ENCODE measurements at places on chromosomes 1 and 21.

DNA sequence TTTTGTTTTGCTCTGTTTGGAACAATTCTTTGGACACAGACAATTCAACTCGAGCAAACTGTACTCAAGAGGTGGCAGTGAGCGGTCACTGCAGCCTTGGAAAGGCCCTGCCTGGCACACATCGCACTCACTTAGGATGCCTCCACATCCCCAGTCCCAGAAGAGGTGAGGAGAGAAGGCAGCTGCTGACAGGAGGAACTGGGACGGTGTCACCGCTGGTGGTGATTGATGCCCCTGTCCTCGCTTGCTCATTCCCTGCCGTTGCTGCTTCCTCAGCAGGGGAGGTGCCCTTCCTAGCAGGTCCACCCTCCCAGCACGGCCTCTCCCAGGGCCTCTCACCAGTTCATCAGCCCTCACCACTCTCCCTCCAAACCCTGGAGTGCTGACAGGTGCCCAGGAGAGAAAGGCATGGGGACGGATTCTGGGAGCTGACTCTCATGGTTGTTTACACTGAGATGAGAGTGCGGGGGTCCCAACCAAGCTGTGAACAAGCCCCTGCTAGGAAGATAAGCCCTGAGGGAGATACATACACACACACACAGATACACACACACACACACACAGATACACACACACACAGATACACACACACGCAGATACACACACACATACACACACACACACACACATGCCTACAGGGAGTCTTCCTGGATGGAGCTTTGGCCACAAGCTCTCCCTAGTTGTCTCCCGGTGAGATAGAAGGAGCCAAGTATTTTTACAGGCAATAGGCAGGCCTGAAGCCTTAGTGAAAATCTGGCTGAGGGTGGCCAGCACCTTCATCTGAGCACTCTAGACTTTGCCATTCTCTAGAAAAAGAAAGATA lies 101.1 kb downstream of the CDC7 start:
- no peak for DNase-seq

DNA sequence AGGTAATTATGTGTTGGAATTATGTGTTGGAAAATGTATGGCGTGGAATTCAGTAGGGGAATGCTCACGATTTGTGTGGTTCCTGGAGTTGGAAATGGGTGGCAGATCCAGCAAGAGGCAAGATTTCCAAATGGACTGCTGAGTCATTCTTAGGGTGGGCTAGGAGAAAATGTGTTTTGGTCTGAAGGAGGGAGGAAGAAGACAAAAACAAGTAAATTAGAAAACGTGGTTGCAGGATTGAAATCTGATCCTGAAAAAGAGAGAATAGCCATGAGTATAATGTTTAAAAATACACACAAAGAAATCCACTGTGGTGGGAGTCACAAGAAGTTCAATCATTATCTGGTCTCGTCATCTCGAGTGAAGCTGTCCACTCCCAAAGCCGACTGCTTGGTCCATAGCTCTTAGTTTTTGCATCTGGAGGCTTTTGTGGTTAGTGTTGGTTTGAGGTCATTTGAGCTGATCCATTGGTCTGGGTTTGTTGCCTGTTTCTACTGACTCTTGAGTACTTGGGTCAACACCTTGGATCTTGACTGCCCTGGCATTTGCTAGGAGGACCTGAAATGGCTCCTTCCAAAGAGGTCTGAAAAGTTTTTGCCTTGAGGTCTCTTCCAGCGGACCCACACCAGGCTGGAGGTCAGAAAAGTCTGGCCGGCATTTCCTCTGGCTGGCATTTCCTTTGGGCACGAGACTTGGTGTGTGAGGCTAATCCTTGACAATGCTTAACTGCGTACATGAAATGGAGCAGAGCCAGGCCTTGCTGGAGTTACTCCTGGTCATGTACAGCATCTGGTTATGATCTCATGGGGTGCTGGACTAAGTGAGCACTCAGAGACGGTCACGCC lies 9.2 kb downstream of the MX2 start:
- no peak for DNase-seq

DNA sequence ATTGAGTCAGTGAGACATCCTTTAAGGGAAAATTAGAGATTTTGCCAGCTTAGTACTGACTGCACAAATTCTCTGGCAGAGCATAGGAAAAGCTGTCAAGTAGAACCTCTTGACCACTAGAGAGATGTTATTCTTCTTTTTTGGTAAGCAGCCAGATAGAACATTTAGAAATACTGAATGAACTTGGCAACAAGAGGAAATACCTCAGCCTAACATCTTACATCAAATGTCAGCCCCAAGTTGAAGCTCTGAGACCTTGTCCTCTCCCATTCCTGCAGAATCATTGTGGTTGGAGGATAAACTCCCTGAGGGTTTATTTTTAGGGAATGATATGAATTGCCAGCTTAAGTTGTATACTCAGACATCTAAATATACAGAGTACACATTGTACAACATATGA lies 53.5 kb downstream of the MIGA1 start:
- DNase-seq, result no peak

DNA sequence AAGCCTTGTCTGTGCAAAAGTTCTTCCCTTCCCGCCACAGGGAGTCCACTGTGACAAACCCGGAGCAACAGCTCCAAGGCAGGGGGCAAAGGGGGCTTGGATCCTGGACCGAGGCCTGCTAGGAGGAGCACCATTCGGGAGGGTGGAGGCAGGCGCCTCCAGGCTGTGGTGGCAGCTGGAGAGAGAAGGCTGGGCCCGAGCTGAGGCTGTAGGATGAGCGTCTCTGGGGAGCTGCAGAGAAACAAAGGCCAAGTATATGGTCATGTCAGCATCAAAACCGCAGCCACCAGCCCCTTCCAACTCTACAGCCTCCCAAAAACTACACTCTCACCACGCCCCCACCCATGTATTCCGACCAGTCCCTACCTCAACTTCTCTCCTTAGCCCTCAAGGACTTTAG lies 579 bp downstream of the SH3BP5L start:
- DNase-seq, result no peak

- DNase-seq, result peak; percentile 54
Observed at GRCh38 chr1:234554218-234554697, 55.7 kb downstream of the IRF2BP2 start.

- no peak for DNase-seq
Observed at GRCh38 chr1:116493036-116493435, 77.8 kb downstream of the CD58 start.

DNA sequence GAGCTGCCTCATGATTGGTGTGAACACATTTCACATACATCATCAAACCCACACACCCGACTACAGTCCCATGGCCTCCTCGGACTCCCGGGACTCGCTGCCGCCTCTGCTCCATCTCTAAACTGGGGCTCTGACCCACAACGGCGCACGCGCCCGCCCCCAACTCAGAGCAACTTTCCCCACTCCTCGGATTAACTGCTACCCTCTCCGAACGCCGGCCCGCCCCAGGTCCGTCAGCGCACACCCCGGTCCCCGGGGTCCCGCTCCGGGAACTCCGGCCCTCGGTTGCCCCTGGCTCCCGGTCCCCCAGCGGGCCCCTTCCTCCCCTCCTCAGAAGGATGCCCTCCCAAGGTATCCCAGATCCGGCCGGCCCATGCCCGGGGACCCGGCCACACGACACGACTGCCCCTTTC lies 740 bp downstream of the DSTYK start:
- no peak for DNase-seq

DNA sequence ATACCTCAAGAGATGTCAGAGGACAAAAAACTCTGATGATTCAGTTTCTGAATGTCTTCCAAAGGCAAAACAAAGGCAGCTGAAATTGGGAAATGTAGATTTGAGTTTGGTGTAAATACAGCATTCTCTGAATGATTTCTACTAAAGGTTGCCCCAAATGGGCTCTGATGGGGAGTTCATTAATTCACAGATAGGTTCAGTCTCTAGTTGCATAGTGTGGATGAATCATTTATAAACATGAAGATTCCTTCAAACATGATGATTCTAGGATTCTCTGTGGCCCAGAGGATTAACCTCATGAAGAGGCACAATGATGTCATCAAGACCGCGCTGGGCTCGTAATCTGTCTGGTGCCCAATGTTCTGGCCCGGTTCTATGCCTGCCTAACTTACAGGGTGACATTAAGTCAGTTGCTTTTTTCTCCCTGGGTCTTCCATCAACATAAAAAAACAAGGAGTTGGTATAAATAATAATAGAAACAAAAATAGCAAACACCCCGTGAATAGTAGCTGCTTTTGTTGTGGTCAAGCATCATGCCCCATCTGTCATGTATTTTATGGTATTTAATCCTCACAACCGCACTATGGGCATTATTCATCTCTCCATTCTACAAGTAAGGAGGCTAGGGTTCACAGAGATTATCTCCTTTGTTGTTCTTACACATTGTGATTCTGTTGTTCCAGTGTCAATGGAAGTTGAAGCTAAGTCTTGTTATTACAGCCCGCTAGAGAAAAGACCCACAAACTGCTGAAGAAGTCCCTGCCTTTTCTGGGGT lies 509.6 kb upstream of the USP24 start:
- DNase-seq, result no peak

- DNase-seq, result no peak
Observed at GRCh38 chr1:13965770-13966398, 265.9 kb downstream of the PRDM2 start.

GRCh38 chr21:32282992-32283391 lies 4.1 kb upstream of the MIS18A start:
- no peak for DNase-seq

- no peak for DNase-seq
Observed at GRCh38 chr1:109977657-109978378, 6.7 kb upstream of the AHCYL1 start.

DNA sequence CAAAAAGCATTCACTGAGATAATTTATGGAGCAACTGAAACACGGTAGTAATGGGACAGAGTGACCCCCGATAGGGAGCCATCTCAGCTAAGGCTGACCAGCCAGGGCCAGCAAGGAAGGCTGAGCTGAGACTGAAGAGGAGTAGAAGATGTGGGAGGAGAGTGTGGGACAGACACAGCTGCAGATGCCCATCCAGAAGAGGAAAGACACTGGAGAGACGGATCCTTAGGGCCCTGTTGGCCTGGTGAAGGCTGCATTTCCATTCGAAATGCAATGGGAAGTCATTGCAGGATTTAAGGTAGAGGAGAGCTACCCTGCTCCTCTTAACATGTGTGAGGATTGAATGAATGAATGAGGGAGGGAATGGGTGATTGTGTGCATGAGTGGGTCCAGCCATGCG lies 44.0 kb upstream of the LRP8 start:
- DNase-seq, result no peak

DNA sequence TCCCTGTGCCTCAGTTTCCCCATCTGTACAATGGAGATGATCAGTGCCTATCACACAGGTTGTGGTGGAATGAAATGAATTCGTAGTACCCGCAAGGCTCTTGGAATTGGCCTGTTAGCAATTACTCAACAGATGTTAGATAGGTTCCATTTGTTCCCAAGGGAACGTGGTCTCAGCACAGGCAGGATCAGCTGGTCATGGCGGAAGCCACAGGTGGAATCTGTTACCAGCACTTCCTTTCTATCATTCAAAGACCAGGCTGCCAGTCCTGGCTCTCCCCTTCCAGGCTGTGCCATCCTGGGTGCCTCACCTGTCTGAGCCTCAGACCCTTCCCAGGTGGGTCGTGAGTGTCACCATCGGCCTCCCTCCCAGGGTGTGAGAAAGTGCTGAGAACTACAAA lies 61.5 kb downstream of the FBXO2 start:
- no peak for DNase-seq

- no peak for DNase-seq
Observed at GRCh38 chr1:159686599-159687299, 27.6 kb downstream of the CRP start.
